ENCODE measurements at places on chromosomes 1 and 21.

DNA sequence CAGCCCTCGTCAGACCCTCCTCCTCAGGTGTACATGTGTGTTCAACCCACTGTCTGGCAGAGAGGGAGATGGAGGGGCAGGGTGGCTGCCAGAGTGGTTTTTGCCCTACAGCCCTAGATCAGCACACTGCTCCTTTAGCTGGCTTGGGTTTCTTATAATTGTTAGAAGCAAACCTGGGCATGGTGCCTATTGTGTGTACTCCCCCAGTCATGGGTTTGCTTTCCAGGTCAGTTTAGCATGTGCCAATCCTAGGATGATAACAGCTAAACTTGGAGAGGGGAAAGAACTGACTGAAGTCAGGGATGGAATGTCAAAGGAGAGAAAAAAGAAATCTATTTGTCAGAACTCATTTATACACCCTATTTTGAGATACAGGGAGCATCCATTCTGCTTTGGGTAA is 63.3 kb downstream of the UCK2 start:
- DNase-seq, result no peak

- no peak for DNase-seq
Measured at GRCh38 chr1:1419363-1419812, 1.7 kb downstream of the ANKRD65 start.

DNA sequence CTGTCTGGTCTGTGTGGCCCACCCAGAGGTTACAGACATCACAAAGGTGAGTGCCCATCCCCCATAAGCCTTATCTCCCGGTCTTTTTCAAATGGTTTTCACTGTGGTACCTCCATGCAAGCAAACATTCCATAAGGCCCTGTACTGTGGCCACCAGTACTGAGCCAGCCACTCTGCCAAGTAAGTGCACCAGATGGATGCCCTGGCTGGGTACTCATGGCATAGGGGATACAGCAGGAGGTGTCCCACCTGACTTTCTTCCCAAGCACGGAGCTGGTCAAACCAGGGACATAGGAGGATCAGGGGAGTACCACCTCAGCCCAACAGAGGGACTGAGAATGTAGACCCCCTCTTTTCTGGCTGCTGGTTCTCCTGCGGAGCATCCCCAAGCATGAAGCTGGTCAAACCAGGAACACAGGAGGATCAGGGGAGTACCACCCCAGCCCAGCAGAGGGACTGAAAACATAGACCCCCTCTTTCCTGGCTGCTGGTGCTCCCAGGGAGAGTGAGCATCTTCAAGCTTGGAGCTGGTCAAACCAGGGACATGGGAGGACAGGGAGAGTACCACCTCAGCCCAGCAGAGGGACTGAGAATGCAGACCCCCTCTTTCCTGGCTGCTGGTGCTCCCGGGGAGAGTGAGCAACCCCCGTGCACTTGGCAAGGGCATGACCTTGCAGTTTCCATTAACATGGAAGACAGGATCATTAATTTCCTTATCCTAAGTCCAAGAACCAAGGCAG is 81.8 kb upstream of the KLHDC7A start:
- DNase-seq, result no peak

DNA sequence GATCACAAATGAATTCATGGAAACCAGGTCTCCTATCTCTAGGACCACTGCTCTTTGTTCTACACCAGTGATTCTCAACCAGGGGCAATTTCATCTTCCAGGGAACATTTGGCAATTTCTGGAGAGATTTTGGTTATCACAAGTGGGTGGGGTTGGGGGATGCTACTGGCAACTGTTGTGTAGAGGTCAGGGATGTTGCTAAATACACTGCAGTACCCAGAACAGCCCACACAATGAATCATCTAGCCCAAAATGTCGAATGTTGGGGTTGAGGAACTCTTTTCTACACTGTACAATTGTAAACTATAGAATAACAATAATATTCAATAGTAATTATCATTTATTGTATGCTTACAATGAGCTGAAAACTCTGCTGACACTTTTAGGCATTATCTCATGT is 55.7 kb upstream of the UBE2U start:
- no peak for DNase-seq

DNA sequence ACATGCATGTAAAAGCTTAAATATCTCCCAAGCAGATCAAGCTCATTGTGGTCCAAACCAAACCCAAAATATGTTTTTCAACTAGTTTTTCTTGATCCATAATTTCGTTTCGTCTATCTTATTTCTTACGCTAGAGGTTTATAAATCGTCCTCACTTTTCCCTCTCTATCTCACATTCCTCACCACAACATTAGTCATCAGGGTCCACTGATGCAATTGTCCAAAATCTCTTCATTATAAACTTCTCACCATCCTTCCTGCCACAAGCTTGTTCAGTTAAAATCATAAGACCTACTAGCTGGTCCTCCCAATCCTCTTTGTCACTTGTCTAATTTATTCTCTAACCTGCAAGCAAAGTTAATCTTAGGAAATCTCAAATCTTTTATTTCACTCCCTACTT is 173.0 kb upstream of the PALMD start:
- no peak for DNase-seq

GRCh38 chr1:102434421-102434820 is 437.7 kb upstream of the OLFM3 start:
- DNase-seq, result no peak

GRCh38 chr1:9957726-9958125 is 14.5 kb downstream of the NMNAT1 start:
- no peak for DNase-seq

GRCh38 chr1:59678493-59679228 is 136.1 kb upstream of the HOOK1 start:
- DNase-seq, result no peak

GRCh38 chr1:17075470-17076255 is 21.8 kb upstream of the SDHB start:
- no peak for DNase-seq

- peak; percentile 71 for DNase-seq
Measured at GRCh38 chr21:42593007-42593814, 60.2 kb upstream of the PDE9A start.

- no peak for DNase-seq
Measured at GRCh38 chr1:171984850-171985485, 143.7 kb downstream of the DNM3 start.

- no peak for DNase-seq
Measured at GRCh38 chr1:22910286-22910685, 62.4 kb downstream of the LACTBL1 start.

GRCh38 chr1:112735752-112736151 is 20.6 kb upstream of the PPM1J start:
- no peak for DNase-seq

DNA sequence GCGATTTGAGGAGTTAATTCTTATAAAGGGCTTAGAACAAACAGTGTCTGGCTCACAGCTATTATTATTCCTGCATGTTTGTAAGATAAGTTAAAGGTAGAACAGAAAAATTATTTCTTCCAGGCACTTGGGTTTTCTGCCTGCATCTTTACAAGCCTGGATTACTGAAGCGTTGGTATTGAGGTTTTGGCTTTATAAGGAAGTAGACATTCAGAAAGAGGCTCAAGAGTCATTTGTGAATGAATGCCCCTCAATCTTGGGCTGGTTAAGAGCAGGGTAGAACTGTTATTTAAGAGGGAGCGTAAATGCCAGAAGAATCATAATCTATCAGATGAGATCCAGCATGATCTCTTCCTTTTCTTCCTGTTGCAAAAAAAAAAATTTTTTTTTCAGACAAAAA is 77.3 kb upstream of the ARID1A start:
- no peak for DNase-seq

DNA sequence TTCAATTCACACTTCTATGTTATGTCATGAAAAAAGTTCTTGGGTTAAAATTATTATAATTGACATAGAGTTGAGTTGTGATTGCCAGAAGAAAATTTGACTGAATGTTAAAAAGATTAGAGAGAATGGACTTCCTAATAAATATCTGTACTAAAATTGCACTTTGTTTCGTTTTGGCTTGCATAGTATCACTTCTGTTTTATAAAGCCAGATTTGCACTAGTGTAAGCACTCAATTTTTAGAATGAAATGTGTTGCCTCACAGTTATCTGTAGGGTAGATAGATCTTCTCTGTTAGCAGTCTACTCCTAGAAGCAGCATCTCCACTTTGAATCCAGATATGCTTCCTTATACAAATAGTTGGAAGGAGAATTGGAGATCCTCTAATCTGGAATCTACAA is 95.2 kb upstream of the MPC2 start:
- no peak for DNase-seq

- DNase-seq, result peak; percentile 36
Measured at GRCh38 chr1:23167353-23168078, 1.1 kb downstream of the LUZP1 start.

DNA sequence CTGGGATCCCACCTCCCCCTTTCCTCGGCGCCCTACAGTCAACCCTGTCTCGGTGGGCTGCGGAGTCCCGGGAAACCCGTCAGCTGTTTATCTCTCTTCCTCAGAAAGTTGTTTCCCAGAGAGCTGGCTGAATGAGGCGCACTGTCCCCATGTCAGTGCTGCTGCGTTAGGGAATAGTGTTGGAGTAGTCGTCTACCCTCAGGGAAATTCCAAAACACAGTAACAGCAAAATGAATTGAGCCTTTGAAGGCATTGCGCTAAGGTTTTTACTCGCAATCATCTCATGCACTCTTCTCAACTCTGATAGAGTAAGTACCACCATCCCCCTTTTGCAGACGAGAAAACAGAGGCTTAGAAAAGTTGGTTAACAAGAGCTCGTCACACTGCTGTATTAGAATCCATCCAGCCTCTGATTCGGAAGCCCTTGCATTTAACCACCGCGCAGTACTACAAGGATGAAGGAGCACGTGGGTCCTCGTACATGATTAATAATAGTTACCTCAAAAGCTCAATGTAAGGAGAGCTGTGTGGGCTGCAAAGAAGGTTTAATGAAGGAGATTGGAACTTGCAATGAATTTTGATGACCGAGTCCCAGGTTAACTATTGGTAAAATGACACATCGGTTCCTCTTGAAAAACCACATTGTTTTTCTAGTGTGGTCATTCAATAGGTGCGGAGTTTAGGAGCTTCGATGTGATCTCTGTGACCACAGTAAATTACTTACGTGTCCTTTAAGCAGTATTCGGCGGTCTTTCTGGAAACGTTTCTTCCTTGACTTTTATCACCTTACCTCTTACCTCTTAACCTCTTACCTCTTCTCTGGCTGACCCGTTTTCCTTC is 788 bp upstream of the EDEM3 start:
- no peak for DNase-seq

DNA sequence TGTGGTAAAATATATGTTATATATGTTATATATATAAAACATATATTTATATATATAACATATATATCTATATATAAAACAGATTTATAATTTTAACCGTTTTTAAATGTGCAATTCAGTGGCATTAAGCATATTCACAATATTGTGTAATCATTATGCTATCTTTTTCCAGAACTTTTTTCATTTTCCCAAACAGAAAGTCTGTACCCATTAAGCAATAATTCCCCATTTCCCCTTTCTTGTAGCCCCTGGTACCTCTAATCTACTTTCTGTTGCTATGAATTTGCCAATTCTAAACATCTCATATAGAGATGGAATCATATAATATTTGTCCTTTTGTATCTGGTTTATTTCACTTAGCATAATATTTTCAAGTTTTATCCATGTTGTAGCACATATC is 10.7 kb upstream of the ARHGEF11 start:
- no peak for DNase-seq

DNA sequence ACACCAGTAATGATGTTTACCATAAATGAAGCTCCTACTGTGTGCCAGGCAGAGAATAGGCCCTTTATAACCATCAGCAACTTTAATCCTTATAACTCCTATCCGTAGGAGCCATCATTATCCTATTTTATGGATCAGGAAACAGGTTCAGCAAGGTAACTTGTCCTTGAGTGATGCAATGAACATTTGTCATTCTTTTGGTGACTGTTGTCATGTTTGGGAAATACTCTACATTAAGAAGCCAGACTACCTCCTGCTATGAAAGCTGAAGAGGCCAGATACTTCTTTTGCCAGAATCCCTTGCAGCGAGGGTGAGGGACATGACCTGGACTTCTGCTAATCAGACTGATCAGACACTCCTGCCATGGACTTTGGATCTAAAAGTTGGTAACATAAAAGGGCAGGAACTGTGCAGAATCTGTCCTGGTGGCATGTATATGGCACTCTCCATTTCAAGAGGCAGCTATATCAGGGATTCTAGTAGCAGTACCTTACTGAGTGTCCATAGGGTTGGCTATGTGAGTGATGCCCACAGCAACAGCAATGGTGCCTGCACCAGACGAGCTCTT is 33.1 kb upstream of the SRRM1 start:
- no peak for DNase-seq

DNA sequence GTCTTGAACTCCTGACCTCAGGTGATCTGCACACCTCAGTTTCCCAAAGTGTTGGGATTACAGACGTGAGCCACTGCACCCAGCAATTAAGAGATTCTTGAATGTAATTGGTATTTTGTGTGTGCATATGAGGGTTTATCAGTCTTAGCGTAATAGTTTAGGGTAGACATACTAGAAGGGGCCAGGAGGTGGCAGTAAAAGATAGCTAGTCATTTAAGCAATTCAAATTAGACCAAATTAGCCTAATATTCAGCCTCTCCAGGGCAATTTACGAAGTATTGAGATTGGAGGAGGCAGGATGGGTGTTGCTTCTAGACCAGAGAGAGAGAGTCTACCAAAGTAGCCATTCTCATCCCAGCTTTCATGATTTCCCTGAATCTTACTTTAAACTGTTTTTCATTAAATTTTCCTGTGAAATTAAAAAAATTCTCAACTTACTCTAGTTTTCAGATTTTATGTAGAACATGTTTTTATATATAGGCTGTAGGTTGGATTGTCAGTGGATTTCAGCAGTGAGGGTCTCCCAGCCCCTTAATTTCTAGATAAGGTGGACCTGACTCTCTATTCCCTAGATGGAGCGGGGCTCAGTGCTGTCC is 119.7 kb downstream of the HHAT start:
- no peak for DNase-seq

- DNase-seq, result no peak
Measured at GRCh38 chr21:39610703-39611102, 2.0 kb upstream of the B3GALT5 start.

DNA sequence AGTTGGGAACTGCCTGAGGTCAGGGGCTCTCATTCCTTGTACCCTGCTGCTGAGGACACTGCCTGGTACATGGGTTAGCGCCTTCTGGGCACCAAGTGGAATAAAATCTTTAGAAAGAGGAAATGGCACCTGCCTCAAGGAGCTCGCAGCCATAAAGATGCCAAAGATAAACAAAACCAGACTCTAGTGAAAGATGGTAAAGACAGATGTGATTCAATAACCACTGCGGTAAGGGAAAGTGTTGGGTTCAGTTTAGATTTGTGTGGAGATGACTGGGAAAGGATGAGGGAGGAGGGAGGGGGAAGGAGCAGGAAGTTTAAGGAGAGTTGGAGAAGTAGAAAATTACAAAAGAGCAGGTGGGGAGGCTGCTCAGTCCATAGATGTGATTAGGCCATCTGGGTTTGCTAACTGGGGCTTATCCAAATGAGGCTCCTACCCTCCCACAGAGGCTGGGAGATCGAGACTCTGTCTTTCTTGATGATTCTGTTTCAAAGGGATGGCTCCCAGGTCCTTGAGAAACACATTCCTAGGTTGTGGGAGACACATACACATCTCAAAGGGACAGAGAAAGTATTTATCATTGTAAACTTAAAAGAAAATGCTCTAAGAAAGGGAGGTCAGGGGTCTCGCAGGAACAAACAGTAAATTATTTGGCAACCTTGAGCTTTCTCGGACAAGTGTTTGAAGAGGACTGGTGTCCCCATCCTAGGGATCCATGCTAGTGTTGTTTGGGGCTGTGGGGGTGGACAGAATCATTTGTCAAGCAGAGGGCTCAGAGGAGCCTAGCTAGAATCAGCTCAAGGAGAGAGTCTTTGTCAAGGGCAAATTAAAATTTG is 65.7 kb upstream of the MORC3 start:
- DNase-seq, result no peak
